ENCODE measurements at places on chromosomes 13 and 19.

- DNase-seq = no peak
These were observed 537.2 kb downstream of the LIG4 start for GRCh38 chr13:107678075-107678689.

GRCh38 chr19:31641591-31641990 lies 292.4 kb upstream of the TSHZ3 start:
- DNase-seq = no peak

GRCh38 chr19:50514346-50515167 lies 844 bp upstream of the ASPDH start:
- DNase-seq = no peak

- DNase-seq = no peak
These were observed 389.8 kb downstream of the NDFIP2 start for GRCh38 chr13:79870766-79871165.

- DNase-seq = no peak
These were observed 1291.7 kb upstream of the MIR17HG start for GRCh38 chr13:90055760-90056159.

- no peak for DNase-seq
These were observed 498.1 kb downstream of the GPC5 start for GRCh38 chr13:91896547-91896946.

DNA sequence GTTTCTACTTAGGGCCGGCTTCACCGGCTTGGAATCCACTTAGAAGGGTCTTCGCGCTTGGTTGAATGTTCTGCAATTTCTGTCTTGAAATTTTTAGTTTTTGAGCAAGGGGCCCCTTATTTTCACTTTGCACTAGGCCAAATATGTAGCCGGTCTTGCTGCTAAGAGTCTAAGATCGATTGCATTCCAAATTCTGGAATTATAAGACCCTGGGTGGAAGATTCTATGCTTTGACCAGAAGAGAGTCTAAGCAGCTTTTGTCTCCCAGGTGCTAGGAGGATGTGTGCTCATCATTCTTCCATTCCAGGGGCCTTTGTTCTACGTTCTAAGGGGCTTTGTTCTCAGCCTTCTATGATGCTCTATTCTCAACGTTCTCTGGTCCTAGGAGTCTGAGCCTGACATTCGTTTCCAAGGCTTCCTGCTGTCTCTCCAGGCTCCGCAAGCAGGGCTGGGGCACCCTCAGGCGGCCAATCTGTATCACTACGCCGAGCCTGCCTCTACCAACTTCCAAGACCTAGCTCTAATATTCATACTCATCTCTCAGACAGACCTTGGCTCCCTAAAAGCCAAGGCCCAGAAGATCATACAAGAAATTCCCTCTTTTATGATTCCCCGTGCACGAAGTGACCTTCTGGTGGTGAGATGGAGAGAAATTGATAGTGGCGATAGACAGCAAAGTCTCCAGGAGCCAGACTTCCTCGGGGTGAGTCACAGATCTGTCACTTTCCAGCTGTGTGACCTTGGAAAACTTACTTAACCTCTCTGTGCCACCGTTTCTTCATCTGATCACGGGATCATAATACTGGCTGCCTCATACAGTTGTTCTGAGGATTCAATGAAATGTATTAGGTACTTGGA lies 982 bp upstream of the DACT3 start:
- no peak for DNase-seq

DNA sequence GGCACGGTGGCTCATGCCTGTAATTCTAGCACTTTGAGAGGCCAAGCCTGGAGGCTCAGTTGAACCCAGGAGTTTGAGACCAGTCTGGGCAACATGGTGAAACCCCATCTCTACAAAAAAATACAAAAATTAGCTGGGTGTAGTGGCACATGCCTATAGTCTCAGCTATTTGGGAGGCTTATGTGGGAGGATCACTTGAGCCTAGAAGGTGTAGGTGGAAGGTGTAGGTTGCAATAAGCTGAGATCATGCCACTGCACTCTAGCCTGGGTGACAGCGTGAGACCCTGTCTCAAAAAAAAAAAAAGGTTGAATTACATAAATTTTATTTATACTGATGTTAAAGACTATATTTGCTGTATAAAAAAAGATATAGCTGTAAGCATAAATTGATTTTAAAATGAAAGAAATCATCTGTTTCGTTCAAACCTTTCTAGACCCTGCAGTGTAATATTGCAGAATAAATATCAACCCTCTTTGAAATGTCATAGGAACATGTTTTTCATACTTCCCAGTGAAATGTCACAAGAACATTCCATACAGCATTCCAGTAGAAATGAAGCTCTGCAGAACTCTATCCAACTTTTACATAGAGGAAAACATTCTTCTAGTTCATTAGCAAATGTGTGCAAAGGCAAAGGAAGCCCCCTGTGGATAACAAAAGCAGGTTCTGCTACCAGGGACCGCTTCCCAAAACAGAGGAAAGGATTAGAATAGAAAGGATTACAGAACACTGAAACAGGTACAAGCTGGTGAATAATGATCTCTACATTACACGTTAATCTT lies 76.0 kb downstream of the CAB39L start:
- peak; percentile 30 for DNase-seq

Measured in iPS DF 19.7 (cell line).